ENCODE measurements at places on chromosomes 6 and 20.

- DNase-seq = no peak
Measured at GRCh38 chr6:36075656-36076055, 48.0 kb downstream of the MAPK14 start.

DNA sequence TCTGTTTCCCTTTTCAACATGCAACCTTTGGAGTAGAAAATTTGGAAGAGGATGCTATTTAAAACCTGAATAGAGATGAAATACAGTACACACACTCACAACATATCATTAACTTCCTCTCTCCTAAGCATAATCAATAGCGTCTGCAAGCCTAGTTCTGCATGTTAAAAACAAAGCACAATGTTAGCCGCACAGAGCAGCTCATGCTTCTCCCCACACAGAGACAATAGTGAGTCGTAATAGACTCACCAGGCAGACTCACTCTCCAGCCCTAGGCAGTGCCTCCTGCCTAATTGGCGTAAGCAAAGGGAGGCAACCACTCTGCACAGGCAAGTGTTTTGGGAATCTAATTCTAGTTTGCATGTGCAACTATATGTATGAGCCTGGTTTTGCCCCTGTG lies 45.8 kb upstream of the ARID1B start:
- DNase-seq = peak; percentile 53

DNA sequence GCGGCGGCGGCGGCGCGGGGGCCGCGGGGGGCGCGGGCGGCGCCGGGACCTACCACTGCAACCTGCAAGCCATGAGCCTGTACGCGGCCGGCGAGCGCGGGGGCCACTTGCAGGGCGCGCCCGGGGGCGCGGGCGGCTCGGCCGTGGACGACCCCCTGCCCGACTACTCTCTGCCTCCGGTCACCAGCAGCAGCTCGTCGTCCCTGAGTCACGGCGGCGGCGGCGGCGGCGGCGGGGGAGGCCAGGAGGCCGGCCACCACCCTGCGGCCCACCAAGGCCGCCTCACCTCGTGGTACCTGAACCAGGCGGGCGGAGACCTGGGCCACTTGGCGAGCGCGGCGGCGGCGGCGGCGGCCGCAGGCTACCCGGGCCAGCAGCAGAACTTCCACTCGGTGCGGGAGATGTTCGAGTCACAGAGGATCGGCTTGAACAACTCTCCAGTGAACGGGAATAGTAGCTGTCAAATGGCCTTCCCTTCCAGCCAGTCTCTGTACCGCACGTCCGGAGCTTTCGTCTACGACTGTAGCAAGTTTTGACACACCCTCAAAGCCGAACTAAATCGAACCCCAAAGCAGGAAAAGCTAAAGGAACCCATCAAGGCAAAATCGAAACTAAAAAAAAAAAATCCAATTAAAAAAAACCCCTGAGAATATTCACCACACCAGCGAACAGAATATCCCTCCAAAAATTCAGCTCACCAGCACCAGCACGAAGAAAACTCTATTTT lies 2.0 kb downstream of the FOXC1 start:
- no peak for DNase-seq

DNA sequence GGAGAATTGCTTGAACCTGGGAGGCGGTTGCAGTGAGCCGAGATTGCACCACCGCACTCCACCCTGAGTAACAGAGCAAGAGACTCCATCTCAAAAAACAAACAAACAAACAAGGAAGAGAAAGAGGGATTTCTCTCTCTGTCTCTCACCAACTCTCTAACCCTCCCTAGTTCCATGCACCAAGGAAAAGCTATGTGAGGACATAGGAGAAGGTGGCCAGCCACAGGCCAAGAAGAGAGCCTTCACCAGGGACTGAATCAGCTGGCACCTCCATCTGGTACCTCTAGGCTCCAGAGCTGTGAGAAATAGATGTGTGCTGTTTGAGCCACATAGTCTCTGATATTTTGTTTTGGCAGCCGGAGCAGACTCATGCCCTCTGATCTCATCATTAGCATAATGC lies 9.0 kb upstream of the FAM110A start:
- peak; percentile 19 for DNase-seq

GRCh38 chr6:131950767-131951575 lies at the start of gene CCN2:
TSS of gene CCN2 (minus strand) at chr6:131951372. CDS start at chr6:131951172, 200 bp downstream.
- peak; percentile 84 for DNase-seq

- DNase-seq = no peak
Measured at GRCh38 chr20:37734228-37734985, 40.6 kb downstream of the CTNNBL1 start.

- peak; percentile 80 for DNase-seq
Measured at GRCh38 chr6:149233056-149233715, 84.3 kb upstream of the TAB2 start.

GRCh38 chr6:11366183-11366933 lies 133.9 kb upstream of the NEDD9 start:
- no peak for DNase-seq

GRCh38 chr20:10763112-10763511 lies 89.3 kb upstream of the JAG1 start:
- DNase-seq = no peak

DNA sequence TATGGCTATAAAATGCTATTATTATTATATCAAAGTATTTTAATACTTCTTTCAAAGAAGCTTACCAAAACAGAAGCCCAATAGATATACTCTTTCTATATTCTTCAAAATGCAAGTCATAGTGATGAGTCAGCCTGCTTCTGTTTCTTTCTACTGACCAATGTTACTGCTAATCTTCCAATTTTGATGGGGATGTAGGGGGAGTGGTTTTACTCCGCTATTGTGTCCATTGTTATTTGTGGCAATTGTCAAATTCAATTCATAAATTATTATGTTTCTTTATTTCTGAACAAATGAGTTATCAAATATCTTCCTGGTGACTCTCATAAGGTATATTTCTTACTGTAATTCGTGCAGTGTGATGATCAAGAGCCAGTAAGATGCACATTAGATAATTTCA lies 221.5 kb upstream of the DEFB112 start:
- DNase-seq = no peak

DNA sequence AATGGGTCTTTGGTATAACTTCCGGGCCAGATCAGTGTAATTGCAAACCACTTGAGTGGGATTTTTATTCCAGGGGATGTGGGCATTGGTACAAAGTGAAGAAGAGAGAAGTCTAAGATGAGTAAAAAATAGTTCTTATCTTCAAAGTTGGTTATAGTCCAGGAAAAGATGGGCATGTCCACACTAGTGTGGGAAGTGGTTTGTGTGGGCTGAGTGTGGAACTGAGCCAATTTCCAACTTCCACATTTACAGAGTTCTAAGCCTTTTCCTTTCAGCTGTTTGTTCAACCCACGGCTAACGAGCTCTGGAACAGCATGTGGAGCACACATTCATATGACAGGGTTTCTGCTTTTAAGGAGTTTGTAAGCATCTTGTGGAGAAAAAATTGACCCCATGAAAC lies 72.3 kb upstream of the IFNGR1 start:
- DNase-seq = no peak

DNA sequence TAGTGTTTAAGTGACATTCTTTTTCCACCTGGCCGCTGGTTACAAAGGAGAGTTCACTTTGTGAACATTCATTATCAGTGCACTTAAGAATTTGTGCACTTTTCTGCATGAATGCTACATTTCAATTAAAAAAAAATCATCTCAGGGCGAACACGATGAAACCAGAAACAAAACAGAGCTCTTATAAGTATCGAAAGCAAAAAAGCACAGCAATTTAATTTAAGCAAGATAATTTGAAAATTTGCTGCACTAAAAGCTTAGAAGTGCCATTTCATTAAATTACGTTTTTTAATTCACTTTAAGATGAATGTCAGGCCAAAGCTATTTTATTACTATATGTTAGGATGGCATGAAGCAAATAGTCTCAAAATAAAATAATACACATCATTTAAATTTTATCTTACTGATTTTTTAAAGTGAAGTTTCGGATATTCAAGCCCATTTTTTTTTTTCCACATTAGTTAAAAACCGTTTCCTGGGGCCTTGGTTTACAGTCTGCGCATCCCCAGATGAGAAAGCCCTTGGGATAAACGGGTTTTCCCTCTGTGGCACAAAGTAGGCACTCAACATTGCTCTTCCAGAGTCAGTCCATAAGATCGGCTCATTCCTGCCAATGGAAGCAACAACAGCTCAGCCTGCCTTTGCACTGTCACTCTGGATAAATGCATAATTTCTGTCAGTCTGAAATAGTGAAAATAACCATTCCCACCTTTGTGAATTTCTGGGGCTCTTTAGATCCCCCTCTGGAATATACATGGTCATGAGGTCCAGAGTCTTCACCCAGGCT lies 80.1 kb downstream of the FYN start:
- no peak for DNase-seq

DNA sequence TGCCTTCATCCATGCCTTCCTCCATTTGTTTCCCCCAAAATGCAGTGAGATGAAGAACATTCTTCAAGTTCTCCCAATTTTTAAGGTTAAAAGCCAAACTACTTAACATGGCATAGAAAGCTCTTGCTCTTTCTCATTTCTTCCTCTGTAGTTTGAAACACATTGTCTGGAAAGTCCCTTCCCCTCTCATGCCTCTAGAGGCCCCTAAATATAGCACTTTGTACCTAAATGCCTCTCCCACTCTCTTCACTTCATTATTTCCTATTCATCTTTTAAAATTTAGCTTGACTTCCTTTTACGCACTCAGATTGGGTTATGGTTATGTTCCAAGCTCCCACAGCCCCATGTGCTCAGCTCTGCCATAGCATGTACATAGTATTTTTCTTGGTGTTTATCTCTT lies 389.3 kb downstream of the HDGFL1 start:
- DNase-seq = no peak

DNA sequence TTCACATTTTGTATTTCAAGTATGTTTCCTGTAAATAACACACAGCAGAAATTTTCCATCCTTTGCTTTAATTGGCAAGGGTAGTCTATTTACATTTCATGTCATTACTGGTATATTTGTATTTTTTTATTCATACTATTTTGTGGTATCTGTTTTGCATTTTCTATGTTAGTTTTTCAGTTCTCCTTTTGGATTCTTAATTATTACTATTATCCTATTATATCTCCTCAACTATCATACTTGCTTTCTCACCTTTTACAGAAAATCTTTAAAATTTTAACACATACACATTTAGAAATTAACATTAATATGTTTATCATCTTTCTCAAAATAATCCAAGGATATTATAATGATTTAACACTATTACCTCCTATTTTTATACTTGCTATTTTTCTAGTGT lies 918.3 kb upstream of the MAP3K7 start:
- DNase-seq = no peak

DNA sequence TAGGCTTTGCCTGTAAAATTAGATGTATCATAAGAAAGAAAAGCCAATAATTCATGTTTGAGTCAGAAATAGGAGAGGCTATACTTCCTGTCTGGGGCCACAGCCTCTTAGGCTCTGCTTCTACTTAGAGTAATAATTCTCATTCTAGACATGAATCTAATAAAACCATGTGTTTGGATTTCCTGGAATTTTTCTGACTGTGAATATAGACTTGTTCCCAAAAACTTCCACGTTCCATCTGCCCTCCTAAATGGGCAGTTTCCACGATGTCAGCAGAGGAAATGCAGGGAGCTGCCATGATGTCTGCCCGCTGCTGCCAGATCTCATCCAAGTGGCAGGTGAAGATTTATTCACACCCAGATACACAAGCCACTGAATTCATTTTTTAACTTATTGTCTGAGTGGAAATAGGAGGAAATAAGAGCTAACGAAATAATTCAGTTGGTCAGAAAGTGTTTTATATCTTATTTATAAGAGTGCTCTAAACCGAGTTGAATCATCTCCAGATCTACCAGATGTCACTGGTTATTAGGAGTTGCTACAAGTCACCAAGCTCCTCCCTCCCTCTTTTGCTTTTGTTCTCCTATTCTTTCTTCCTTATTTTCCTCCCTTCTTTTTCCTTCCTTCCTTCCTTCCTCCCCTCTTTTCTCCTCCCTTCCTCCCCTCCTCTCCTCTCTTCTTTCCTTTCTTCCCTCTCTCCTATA lies 69.3 kb downstream of the ALDH8A1 start:
- no peak for DNase-seq

DNA sequence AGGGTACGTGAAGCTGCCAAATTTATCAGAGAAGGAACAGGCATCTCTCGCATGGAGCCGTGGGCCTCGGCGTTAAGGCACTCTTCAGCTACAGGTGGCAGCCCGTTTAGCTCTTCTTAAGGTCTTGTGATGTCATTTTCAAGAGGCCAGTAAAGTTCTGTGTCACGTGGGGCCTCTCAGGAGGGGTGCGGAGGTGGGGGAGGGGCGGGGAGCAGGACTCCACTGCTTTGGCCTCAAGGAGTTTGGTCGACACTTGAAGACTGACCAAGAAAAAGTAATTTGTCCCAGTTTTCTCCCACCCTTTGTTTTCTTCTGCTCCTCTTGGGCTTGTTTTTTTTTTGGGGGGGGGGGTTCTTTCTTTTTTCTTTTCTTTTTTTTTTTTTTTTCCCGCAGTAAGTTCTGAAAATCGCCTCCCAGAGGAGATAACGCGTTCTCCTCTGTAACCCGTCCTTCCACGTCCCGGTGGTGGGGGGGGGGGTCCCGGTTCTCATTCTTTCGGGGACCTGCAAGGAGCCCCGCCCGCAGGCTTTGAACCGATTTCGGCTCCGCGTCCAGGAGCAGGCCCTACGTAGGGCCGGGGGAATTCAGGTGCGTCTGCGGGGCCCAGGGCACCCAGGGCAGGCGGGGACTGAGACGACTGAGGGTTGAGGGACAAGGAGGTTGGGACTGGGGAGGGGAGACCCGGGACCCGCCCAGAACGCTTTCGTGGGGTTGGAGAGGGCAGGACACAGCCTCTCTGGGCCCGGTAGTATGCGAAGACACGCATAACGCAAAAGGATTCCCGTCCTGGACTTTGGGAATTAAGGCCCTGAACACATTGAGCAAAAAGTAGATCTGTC lies 26.0 kb downstream of the GPX6 start:
- no peak for DNase-seq

DNA sequence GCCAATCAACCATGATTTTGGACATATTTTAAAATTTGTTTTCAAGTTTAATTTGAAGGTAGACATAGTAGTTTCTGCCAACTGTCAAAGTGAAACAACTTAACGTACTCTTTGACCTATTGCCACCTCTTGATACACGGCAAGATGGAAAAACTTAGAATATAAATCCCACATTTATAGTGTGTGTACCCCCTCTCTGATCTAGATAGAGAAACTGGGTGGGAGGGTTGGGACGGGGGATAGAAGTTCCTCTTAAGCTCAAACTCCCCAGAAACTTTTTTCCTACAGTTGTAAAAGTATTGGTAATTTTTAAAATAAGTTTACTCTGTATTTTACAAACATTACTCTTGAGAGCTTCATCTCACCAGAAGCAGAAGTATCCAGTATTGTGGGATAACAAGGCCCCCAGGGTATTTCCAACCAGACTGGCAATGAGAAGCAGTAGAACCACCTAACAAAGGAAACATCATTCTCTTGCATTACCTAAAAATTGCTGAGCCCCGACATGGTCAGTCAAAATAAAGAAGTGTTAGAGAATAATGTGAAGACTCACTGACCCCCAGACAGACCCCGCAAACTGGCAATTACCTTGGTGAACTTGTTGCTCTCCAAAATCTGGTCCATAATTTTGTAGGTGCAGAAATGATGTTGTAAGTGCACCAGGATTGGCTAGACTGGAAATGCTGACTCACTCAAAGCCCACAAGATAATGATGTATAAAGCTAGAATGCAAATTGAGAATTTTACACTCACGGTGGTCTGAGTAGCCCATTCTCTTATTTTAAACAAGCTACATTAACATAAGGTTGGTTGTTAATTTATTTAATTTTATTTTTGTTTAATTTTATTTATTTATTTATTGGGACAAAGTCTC lies 74.7 kb upstream of the TNFAIP3 start:
- no peak for DNase-seq

Measured in RKO (cell line).